Cerebellar nuclear complex (tissue), 1 donor: ENCODE measurements at places on chromosomes 5 and 9.

GRCh38 chr5:1553539-1554409, 30.0 kb upstream of the LPCAT1 start:
- no peak for DNase-seq

DNA sequence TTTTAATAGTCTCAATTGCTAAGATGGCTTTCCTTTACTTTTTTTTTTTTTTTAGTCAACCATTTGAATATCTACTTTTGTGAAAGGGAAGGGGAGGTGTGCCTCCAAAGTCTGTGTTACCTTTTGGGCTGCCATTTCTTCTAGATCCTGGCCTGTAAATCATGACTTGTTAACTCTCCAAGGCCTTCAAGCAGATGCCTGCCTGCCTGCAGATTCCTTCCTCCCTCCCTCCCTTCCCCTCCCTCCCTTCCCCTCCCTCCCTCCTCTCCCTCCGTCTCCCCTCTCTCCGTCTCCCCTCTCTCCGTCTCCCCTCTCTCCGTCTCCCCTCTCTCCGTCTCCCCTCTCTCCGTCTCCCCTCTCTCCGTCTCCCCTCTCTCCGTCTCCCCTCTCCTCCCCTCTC, 73.1 kb downstream of the COMMD10 start:
- no peak for DNase-seq

DNA sequence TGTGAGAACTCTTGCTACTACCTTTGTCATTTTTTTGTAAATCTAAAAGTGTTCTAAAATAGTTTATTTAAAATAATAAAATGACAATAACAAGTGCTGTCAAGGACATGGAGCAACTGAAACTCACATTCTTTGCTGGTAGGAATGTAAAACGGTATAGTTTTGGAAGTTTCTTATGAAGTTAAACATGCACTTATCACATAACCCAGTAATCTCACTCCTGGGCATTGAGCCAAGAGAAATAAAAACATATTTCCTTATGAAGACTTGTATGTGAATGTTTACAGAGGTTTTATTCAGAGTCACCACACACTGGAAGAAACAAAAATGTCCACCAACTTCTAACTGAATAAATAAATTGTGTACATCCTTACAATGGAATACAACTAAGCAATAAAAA, 46.0 kb upstream of the COL15A1 start:
- DNase-seq: no peak

- DNase-seq: no peak
Measured at GRCh38 chr5:79590396-79590999, 21.7 kb upstream of the TENT2 start.
